H9 (cell line): ENCODE measurements at places on chromosomes 4 and X.

DNA sequence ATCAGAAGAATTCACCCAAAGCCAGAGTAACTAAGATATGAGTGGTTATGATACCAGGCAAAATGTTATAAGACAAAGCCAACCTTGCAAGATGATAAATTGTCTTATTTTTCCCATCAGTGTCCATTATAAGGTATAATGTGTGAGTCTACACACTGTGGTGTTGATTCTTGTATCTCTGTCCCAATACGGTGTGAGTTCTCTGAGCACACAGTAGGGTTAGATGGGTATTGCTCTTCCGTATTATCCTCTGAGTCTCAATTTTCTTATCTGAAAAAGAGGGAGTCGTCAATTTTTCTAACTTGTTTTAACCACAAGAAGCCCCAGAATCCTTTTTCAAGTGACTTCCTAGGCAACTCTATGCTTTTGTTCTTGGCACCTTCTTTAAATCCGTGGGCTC is 69.9 kb downstream of the HMGB2 start:
- no peak for DNase-seq

GRCh38 chr4:126396703-126397102 is 1081.9 kb downstream of the FAT4 start:
- DNase-seq, result no peak

DNA sequence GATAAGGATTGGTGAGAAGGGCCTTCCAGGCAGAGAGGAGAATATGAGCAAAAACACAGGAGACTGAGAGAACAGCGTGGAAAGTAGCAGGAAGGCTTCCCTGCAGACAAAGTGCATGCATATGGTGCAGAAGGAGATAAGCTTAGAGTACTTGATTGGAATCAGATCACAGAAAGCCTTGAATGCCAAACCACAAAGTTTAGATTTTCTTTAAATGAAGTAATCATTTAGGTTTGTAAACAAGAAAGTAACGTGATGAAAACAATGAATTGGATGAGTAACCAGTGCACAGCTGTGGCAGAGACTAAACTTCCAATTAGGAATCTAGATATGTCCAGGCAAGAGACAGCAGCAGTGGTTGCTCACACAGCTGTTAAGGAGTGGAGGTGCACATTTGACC is 83.8 kb upstream of the C1QTNF7 start:
- DNase-seq, result no peak

- peak; percentile 63 for DNase-seq
These were observed 54.4 kb downstream of the FAT1 start for GRCh38 chr4:186669159-186669731.

DNA sequence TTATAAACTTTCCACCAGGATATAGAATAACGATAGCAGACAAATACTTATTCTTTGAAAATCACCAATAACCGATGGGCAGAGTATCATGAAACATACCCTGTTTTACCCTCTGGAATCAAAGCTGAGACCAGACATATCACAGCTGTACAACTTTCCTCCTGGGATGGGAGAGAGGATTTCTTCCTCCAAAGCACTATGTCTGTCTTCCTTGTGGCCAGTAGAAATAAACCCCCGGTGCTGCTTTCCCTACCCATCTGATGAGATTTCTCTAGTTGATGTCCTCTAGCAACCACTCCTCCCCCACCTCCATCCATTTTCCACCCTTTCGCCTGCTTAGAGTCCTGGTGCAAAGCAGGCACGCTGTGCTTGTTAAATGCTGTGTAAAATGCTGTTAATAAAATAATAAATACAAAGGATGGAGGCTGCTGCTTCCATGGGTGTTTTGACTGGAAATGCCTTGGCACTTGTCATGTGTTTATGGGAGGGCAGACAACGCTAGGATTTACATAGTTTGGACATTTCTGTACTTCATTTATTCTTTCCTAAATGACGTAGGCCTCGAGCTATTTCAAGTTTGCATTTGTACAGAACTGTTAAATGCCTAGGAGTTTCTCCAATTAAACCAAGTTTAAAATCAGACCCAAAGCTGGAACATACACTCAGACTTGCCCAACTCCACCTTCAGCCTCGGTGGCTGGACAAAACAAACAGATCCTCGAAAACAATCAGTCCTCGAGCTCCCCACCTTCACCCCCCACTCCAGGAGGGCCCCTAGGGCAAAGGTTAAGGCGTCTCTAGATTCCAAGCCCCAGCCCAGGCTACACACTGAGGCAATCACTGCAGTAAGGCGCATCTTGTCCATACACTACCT is 10.1 kb downstream of the BCOR start:
- no peak for DNase-seq

- DNase-seq, result no peak
These were observed 65.4 kb upstream of the TRPC3 start for GRCh38 chr4:122017296-122017695.

DNA sequence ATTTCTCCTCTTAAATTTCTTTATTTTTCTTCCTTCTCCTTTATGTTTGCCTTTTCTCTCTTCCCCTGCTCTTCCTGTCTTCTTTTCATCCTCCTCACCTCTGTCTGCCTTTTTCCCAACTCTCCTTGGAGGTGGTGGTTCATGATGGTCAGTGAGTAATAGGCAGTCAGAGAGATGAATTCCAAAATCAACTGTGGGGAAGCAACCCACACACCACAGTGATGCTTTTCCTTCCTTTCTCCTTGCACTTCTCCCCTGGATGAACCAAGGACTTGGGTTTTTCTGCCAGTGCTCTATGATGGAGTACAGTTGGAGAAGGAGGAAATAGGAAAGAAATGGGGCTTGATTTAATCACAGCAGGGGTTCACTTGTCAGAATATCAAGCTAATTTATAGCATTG is 153.8 kb downstream of the DCK start:
- no peak for DNase-seq

- no peak for DNase-seq
These were observed 50.1 kb upstream of the CDKN2AIP start for GRCh38 chr4:183394166-183394951.

DNA sequence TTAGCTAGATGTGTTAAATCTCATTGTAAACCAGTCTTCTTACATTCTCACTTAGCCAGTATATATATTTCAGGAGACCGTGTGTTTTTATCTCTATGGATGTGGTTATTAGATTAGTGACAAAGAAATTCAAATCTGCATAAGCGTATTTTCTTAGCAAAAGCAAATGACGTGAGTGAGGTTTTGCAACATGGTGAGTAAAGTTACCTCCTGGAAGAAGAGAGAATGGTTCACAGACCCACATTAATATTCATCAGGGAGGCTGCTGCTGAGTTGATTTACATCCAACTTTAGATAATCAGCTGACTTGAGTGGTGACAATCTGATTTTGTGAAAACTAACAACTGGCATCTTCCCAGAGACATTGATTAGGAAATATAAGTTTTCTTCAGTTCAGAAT is 589.9 kb upstream of the GALNT7 start:
- no peak for DNase-seq

GRCh38 chr4:57710053-57710452 is 599.9 kb upstream of the IGFBP7 start:
- DNase-seq, result no peak

- no peak for DNase-seq
These were observed 298.8 kb upstream of the TAPT1 start for GRCh38 chr4:16524911-16525554.

DNA sequence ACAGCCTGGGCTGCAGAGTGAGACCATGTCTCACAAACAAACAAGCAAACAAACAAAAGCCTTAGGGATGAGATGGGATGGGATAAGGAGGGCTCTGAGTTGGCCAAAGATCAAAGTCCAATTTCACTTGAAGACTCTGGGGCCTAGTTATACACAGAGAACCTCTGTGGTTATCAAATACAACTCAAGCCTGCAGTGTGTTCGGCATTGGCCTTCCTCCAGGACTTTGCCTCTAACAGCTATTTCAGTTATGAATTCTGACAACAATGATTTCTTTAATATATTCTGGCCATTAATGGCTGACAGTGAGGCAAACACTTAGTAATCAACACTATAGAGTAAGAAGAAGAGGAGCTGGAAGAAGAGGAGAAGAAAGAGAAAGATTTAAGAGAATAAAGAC is 171.1 kb downstream of the PDGFRA start:
- no peak for DNase-seq

- DNase-seq, result peak; percentile 75
These were observed 15.5 kb downstream of the P2RY8 start for GRCh38 chrX:1521459-1521956.

DNA sequence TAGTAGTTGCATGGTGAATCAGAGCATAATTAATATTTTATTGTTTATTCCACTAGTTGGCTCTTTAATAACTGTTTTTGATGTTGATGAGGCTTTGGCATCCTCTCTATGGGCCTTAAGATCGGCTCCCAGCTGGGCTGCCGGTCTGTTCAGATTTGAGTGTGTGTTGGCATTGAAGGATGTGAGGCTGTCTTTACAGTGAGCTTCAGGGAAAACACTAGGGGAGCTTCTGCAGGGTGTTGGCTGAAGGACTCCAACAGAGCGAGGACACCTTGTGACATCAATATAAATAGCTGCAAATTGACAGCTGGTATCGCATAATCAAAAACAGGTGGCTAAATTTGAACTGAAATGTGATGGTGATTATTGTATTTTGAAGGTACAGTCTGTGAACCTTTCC is 322.0 kb downstream of the FSTL5 start:
- DNase-seq, result no peak

DNA sequence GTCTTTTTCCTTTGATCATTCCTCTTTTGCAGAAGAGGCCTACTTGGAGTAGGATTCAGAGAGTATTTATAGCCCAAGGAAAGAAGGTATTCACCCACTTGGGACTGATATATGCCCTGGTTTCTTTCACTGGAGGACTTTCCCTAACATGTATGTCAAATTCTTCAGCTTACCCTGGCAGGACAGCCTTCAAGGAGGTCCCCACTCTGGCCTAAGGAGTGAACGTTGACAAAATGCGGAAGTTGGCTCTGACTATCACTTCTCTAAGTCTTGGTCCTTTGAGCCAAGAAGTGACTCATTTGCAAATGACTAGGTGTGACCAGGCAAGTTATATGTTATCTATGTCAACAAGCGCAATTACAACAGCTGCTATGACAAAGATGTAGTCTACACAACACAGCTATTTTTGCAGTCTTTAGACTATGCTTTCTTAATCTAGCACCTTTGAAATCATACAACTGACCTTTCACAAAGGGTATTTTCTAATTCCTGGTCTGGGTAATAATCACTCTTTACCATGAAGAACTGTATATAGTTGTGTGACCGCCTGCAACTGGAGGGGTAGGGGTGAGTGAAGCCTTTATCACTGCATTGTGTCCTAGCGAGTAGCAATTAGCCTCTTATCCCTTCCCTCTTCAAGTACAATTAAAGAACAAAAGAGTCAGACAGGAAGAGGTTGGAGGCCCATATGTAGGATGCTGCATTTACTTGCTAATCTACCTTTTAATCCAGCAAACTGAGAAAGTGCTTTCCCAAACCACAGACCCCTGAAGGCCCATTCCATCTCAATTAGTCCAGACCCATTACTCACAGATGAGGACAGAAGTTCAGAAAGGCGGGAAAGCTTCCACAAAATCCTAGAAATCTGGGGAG is 50.1 kb downstream of the RASGEF1B start:
- DNase-seq, result no peak

- no peak for DNase-seq
These were observed 80.3 kb downstream of the SEL1L3 start for GRCh38 chr4:25782482-25782881.

DNA sequence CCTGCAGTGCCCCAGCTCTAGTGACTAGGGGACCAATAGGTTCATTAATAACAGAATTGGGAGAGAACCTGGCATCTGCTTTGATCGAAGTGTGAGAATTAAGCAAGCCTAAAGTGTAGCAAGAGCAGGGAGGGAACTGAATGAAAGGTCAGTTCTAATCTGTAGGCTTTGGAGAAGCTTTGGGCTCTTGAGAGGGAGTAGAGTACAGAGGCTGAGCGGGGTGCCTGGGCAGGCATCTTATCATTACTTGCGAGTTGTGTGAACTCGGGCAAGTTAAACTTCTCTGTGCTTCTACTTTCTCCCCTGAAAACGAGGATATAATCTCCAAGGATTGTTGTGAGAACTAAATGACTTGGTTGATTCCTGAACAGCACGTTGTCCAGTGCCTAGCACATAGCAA is 906 bp upstream of the PARM1 start:
- no peak for DNase-seq

GRCh38 chrX:32408389-32408788 is 803.0 kb downstream of the DMD start:
- no peak for DNase-seq

DNA sequence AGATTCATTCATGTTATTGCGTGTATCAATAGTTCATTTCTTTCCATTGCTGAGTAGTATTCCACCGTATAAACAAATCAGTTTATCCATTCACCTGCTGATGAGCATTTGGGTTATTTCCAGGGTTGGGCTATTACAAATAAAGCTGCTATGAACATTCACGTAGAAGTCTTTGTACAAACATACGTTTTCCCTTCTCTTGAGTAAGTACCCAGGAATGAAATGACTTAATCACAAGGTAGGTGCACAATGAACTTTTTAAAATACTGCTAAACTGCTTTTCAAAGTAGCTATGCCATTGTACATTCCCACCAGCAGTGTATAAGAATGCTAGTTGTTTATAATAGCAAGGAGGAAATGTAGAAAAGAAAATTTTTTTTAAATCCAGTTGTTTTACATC is 35.9 kb downstream of the SYTL4 start:
- DNase-seq, result no peak

DNA sequence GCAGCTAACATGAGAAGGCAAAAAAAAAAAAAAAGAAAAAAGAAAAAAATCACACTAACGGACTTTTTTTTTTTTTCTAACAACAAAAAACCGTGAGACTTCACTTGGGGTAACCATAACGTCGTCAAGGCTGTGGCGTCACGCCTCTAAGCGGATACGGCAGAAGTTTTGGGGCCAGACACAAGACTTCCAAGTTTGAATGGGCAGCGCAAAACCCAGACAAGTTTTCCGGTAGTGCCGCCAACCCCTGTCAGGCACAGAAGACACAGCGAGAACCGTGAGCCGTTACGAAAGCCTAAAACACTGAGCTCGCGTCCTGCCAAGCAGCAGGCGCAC is 556 bp upstream of the SMARCA5 start:
- DNase-seq, result no peak

GRCh38 chr4:52250154-52250553 is 199.1 kb downstream of the SPATA18 start:
- no peak for DNase-seq

GRCh38 chr4:89657931-89658700 is 178.8 kb downstream of the SNCA start:
- DNase-seq, result no peak

DNA sequence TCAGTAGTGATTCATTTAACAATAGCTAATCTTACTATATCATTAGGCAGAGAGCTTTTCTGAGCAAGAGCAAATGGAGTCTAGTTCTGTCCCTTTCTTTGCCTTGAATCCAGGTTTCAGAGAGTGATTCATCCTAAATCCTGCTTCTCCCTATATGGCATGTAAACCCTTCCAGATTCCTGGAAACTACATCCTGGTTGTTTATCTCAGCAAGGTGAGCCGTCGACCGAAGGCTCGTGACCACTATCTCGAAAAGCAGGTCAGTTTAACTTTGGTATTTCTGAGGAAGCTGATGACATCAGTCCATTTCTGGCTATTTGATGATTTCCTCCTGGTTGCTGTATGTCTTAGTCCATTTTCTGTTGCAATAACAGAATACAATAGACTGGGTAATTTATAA is 40.7 kb upstream of the ERVMER34-1 start:
- DNase-seq, result no peak
